ENCODE measurements at places on chromosomes 13 and 19.

- no peak for DNase-seq
These were observed 7.1 kb upstream of the GRTP1 start for GRCh38 chr13:113371061-113371460.

DNA sequence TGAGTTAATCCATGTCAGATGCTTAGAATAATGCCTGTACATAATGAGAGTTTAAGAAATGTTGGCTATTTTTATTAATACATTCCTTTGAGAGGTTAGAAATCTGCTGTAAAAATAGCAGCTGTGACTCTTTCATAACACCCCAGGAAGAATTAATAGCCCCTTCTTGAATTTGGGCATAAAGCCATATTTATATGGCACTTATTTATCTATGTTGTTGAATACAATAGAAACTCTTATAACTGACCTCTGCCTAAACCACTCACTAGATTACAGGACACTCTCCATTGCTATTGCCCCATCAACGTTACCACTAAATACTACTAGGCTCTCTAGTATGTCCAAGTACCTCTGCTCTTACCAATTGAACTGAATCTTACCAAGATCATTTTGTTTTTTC is 16.3 kb downstream of the NEK5 start:
- no peak for DNase-seq

DNA sequence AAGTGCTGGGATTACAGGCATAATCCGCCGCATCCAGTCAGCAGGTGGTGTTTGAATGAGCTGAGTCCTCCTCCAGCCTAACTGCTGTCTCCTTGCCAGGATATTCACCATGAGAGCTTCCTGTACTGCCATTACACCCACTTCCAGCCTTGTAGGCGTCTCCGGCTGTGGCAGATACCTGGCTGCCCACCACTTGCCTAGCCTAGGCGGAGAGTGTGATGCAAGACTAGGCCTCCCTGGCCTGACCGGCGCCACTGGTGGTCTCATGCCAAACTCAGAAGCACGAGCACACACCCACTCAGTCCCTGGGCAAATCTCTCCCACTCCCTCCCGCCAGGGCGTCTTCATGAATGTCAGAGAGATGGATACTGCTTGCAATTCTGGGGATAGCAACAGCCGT is 16.6 kb downstream of the IL12RB1 start:
- no peak for DNase-seq

- peak; percentile 52 for DNase-seq
These were observed 2.3 kb downstream of the NCCRP1 start for GRCh38 chr19:39199025-39199424.

- peak; percentile 71 for DNase-seq
These were observed 474 bp upstream of the IFT88 start for GRCh38 chr13:20566468-20566897.

GRCh38 chr19:47247308-47247990 is 8.9 kb upstream of the CCDC9 start:
- peak; percentile 59 for DNase-seq

DNA sequence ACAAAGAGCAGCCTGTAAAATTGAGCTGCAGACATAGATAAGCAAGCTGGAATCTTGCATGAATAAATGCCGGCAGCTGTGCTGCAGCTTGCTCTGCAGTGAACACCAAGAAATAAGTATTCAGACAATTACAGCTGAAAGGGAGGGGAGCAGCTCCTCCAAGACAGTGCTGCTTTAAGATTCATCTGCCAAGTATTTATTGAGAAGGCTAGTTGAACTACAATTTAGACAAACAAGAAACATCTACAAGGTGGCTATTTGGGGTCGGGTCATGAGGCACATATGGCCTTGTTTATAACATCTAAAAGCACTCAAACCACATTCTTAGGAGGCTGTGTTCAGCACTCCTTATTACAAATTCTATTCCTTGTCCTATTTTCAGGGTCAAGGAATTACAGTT is 34.9 kb downstream of the ZNF726 start:
- no peak for DNase-seq

GRCh38 chr19:47435196-47435595 is 15.9 kb upstream of the MEIS3 start:
- DNase-seq = no peak

- DNase-seq = peak; percentile 69
These were observed 958 bp downstream of the JUND start for GRCh38 chr19:18280247-18281081.

- no peak for DNase-seq
These were observed 53.5 kb upstream of the GPR183 start for GRCh38 chr13:99360696-99361095.

DNA sequence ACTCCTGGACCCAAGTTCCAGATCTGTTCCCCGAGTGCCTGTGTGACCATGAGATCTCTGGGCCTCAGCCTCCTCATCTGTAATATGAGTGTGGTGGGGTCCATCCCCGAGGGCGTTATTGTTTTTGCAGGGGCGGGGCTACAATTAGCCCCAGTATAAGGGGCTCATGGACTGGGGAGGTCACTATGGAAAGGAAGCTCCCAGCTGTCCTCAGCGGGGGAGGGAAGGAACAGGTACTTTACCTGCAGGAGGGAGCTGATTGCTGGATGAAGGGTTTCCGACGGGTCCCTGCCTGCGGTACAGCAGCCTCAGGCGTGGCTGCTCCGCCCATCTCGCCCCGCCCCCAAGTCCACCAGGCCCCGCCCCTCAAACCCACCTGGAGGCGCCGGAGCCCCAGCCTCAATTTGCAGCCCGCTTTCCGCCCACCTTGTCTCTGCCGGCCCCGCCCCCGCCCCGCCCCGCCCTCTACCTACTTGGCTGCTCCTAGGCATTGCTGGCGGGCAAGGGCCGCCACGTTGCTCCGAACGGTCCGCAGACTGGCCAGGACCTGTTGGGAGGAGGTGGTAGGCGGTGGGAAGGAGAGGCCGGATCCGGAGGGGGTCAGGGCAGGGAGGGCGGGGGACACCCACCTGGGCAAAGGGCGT is 5.5 kb downstream of the PDE4C start:
- DNase-seq = no peak

- DNase-seq = no peak
These were observed 179.1 kb downstream of the RBM26 start for GRCh38 chr13:79226938-79227337.

- DNase-seq = peak; percentile 1
These were observed 906 bp upstream of the CYP4F11 start for GRCh38 chr19:15935167-15935702.

DNA sequence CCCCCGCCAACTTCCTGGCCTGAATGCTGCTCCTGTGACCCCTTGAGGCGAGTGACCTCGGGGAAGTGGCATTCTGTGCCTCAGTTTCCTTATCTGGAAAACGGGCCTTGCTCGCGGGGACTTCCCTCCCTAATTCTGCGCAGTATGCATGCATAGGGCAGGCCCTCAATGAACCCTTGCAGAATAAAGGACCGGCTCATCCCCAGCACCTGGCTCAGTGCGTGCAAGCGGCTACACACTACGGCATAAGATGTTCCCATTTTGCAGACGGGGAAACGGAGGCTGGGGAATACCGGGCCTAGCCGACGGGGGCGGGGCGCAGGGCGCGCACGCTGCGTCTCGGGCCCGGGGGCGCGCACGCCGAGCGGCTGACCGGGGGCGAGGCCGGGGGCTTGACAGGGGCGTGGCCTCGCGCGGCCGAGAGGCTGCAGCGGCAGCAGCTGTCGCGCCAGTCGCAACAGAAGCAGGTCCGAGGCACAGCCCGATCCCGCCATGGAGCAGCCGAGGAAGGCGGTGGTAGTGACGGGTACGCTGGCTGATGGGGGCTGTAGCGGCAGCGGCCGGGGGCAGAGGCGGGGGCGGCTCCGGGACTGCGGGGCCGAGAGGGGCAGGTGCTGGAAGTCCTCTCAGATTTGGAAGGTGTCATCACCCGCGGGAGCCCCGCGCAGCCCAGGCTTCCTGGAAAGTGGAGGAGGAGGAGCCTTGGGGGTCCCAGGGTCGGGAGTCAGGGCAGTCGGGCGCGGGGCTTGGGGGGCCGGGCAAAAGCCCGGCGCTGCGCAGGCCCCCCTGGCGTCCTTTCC is at the start of gene PGPEP1:
TSS of gene PGPEP1 (plus strand) at position 409 of the 800 bp plus-strand sequence. CDS start at position 493, 84 bp downstream.
- DNase-seq = peak; percentile 33

DNA sequence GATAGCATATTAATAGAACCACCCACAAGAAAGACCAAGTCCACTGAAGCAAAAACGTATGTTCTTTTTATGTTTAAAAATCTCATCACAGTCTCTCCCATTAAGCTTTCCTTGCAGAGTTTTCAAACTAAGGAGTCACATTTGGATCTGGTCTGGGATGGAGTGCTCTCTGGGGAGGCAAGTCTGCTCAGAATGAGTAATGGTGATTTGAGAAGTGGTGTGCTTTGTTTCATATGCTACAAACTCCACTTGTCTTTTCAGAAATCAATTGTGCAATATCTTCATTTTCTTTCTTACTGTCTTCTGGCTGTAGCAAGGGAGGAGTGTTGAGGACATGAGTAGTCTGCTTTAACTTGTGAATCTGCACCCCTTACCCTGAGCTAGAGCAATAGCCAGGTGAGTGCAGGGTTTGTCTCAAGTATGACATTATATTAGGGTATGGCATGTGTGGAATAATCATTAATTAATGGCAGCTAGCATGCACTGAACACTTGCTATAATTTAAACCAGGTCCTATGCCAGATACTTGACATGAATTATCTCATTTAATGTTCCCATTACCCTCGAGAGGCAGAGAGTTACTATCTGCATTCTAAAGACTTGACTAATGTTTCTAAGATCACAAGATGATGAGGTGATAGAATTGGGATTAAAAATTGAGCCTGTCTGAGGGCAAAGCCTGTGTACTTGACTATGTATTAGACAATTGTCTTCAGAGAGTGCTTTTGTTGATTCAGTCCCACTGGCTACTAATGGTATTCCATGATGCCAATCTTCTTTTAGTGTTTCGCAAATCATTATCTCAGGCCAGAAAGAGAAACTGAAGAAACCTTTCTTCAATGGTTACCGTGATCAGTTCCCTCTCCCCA is 171.8 kb downstream of the GPC6 start:
- no peak for DNase-seq

DNA sequence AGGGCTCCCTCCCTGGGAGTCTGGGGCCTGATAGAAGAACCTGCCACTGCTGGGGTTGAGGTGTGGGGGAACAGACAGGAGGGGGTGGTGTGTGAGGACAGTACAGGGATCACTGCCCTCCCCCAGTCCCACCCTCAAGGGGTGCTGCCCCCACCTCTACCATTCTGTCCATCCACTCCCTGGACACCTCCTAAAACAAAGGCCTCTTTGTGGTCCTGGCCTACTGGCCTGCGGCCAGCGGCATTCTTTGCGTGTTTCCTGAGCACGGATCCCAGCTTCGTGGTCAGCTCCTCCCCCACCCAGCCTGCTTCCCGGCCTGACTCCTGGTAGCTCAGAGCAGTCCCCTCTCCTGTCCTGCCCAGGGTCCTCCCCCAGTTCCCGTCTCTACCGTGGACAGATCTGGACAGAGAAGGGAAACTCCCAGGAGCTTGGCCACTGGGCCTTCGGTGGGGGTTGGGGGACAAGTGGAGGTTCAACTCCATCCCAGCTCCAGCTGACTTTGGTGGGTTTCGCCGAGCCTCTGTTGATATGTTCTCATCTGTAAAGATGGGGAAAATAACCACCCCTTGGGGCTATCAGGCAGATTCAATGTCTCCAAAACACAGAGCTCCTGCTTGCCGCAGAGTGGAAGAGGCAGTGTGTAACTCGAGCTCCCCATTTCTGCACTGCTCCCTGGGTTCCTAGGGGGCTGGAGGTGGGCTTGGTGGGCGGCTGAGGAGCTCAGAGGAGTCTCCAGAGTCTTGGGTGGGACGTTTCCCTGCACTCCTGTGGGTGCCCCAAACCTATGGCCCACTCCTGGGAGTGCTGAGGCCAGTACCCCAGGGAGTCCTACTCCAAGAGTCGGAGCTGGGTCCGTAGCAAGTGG is 48.7 kb downstream of the LYL1 start:
- peak; percentile 84 for DNase-seq

GRCh38 chr19:55661826-55662225 is 7.0 kb downstream of the U2AF2 start:
- no peak for DNase-seq

DNA sequence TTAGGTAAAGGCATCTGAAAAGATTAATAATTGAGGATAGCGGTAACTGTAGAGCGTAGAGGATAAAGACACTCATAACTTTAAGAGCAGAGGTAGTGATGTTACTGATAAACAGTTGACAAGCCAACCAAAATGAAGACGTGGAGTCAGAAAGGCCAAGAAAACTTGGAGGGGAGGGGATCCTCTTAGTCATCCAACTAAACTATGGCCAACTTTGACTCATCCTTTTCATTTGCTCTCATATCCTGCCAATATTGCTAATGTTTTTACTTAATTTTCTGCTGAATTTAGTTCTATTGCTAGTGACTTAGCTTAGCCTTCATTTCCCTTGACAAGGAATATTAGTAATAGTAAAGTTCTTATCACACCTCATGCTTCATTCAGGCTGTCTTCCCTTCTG is 13.4 kb downstream of the ITGBL1 start:
- no peak for DNase-seq

GRCh38 chr13:41461527-41462139 is 4.3 kb downstream of the RGCC start:
- peak; percentile 64 for DNase-seq

DNA sequence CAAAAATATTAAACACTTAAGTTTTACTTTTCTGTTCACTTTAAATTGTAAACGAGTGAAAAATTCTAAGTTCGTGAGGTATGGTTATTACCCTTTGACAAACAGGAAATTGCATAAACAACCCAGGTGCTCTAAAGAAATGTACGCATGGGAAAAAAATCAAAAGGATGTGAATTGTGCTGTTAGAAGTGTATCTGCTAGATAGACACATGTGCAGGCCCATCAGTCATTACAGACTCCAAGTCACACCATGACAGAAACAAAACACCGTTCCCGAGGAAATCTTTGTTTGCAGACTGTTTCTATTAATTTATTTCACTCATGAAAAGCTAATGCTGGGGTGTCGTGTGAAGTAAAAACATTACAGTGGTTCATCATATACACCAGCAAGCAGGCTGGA is 17.0 kb upstream of the DOCK9 start:
- DNase-seq = no peak

GRCh38 chr13:109803825-109804224 is 17.4 kb upstream of the IRS2 start:
- DNase-seq = no peak

DNA sequence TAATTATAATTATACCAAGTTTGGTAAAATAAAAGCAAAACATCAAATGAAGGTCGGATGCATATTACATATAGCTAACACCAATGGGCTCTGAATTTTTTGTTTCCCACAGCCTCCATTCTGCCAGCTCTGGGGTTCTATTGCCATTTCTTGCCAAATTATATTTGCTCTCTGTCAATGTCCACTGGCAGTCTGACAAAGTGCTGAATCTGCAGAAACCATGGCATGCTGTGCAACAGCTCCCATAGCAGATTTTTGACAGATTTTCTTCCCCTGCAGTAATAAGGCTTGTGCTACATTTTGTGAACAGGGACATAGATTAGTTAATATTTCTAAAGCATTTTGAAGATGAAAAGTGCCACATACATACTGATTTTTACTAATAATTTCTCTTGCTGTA is 1102.1 kb downstream of the DIAPH3 start:
- DNase-seq = no peak

GRCh38 chr19:49655570-49656455 is 9.8 kb downstream of the IRF3 start:
- DNase-seq = no peak

DNA sequence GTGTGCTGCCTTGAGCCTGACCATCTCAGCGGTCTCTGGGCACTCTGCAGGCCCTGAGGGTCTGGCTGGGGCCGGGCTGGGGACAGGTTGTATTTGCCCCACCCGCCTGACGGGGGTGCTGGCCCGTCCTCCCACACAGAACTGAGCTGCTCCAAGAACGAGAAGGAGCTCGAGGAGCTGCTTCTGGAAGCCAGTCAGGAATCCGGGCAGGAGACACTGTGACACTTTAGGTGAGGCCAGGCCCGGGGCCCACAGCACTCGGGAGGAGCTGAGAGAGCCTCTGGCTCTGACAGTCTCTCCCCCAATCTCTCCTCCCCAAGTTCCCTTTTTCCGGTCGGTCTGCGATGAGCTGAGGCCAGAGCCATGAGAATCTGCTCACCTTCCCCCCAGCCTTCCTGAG is 14.5 kb downstream of the NKPD1 start:
- DNase-seq = no peak

Measured in pons (tissue), 1 donor.